ENCODE measurements at places on chromosomes 5 and 9. TPM values are rescaled to one million over a fixed set of nuclear protein-coding genes. Genes with fewer than 3 reads are reported as not detected.

The PCDHA11 gene
- not detected for total RNA-seq

The ESM1 gene
- not detected for total RNA-seq

The IL13 gene
- 4.9 TPM for total RNA-seq

The PCA3 gene
- total RNA-seq, result not detected

The SLCO6A1 gene
- not detected for total RNA-seq

The SLC45A2 gene
- total RNA-seq, result not detected

The ANXA2R gene
- 32.0 TPM for total RNA-seq

The PKD2L2 gene
- total RNA-seq, result not detected

The RBM27 gene
- 21.1 TPM for total RNA-seq

The SDHA gene
- total RNA-seq, result 128 TPM

The SPATA24 gene
- 6.7 TPM for total RNA-seq

The KCTD16 gene
- total RNA-seq, result not detected
